ENCODE measurements at places on chromosomes 12 and 14. TPM values are rescaled to one million over a fixed set of nuclear protein-coding genes. Genes with fewer than 3 reads are reported as not detected.

DDX51 gene
- total RNA-seq: 9.4 TPM

DNA sequence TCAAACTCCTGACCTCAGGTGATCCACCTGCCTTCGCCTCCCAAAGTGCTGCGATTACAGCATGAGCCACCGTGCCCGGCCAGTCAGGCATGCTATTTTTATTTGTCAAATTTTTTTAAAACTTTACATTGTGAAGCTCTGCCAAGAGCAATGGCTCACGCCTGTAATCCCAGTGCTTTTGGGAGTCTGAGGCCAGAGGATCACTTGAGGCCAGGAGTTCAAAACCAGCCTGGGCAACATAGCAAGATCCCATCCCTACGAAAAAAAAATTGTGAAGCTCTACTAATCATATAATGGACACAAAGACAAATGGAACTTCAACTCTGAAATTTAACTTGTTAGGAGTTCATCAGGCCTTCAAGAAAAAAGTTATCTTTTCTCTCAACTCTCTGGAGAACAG, 1.9 kb downstream of the R3HDM2 start:
- H3K27ac ChIP-seq: no peak overlapping the region
- no peaks in the 10 kb centered on the region for H3K36me3 ChIP-seq
- no peak overlapping the region for H3K4me3 ChIP-seq
- H3K27me3 ChIP-seq: no peaks in the 10 kb centered on the region
- DNase-seq: no peak

DNA sequence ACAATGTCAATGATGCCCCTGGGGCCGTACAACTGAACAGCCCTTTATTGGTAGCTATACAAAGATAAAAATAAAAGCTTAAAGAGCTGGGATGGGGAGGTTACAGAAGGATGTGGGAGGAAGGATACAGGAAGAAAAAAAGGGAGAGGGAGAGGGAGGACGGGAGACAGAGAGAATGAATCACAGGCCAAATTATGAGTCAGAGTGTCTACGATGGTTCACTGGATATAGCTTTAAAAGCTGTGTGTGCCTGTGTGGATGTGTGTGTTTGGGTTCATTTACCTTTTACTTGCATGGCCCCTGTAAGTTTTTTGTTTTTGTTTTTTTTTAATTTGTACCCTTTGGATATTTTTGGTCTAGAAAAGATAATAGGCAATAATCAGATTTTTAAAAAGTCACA, 111.9 kb downstream of the CCDC60 start:
- H3K36me3 ChIP-seq: no peaks in the 10 kb centered on the region
- H3K27ac ChIP-seq: no peak overlapping the region
- no peaks in the 10 kb centered on the region for H3K4me1 ChIP-seq

DNA sequence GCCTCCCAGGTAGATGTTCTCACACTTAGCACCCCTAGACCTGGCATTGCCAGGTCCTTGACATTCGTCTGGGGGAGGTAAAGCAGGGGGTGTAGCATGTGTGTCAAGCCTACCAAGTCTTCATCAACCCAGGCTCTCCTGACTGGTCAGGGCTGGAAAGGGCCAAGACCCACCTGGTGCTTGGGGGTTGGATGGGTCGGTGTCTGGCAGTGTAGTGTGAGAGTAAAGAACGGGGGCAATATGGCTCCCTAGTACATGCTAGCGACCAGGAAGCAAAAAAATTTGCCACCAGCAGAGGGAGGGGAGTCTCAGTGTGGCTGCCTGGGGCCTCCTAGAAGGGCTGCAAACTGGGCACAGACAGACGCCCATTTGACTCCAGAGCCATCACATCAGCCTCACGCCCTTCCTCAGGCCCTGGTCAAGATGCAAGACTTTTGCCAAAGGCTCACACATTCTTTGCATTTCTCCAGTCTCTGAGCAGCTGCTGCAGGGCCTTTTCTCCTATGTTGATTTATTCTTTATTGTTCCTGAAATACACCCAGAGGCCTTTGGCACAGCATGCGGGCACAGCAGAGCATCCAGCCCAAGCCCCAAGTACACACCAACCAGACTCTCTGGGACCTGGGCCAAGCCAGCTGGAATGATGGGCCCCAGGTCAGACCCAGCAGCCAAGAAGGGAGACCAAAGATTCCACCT, 38.3 kb upstream of the PNMA1 start:
- no peaks in the 10 kb centered on the region for H3K27me3 ChIP-seq
- no peaks in the 10 kb centered on the region for H3K36me3 ChIP-seq

- no peak overlapping the region for H3K4me3 ChIP-seq
- no peaks in the 10 kb centered on the region for H3K4me1 ChIP-seq
- H3K27ac ChIP-seq: no peak overlapping the region
- H3K36me3 ChIP-seq: no peaks in the 10 kb centered on the region
- H3K27me3 ChIP-seq: no peaks in the 10 kb centered on the region
Observed at GRCh38 chr12:80033448-80033847, 65.9 kb upstream of the OTOGL start.

DNA sequence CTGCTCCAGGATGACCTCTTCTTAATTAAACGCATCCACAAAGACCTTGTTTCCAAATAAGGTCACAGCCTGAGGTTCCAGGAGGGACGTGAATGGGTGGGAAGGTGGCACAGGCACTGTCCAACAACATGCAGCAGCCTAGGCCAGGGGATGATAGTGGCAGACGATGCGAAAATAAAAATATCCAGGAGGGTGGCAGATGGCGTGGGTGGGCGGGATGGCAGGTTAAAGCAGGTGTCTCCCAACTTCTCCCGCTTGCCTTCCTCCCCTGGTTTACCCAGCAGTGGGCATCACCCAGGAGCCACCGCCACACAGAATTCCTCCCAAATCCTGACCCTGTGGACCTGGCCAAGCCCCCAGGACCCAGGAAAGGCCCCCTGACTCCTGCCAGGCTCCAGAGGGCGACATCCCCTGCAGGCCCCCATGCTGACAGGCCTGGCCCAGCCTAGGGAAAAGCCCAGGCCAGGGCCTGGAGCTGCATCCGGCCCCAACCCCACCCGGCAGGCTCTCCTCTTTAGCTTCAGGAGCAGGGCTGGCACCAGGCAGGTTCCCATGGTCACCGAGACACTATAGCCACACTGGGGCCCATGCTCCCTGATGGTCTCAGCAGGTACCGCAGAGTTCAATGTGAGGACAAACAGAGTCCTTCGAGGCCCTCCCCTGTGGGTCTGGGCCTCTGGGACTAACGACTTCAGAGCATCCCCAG, 9.7 kb downstream of the NCOR2 start:
- H3K27me3 ChIP-seq: no peaks in the 10 kb centered on the region
- DNase-seq: no peak
- H3K4me3 ChIP-seq: no peak overlapping the region
- no peak overlapping the region for H3K27ac ChIP-seq

AQP2 gene
- total RNA-seq: not detected

- DNase-seq: no peak
- no peaks in the 10 kb centered on the region for H3K27me3 ChIP-seq
- no peak overlapping the region for H3K27ac ChIP-seq
Observed at GRCh38 chr14:37573356-37573755, 21.7 kb downstream of the FOXA1 start.

GPR135 gene
- total RNA-seq: 0.61 TPM

SDSL gene
- total RNA-seq: 14.2 TPM

DNA sequence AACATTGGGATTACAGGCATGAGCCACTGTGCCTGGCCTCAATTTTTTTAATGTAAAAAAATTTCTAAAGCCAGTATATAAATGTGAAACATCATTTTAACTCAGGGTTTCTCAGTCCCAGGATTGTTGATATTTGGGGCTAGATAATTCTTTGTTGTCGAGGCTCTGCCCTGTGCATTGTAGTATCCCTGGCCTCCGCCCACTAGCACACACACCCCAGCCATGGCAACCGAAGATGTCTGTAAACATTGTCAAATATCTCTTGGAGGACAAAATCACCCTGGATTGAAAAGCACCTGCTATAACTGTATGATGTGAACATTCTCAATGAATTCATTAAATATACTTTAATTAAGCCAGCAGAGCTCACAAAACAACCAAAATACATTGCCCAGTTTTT, 8.4 kb upstream of the CIT start:
- H3K36me3 ChIP-seq: no peaks in the 10 kb centered on the region
- no peak overlapping the region for H3K27ac ChIP-seq
- H3K4me1 ChIP-seq: no peaks in the 10 kb centered on the region
- H3K27me3 ChIP-seq: no peaks in the 10 kb centered on the region
- H3K4me3 ChIP-seq: no peak overlapping the region

DNA sequence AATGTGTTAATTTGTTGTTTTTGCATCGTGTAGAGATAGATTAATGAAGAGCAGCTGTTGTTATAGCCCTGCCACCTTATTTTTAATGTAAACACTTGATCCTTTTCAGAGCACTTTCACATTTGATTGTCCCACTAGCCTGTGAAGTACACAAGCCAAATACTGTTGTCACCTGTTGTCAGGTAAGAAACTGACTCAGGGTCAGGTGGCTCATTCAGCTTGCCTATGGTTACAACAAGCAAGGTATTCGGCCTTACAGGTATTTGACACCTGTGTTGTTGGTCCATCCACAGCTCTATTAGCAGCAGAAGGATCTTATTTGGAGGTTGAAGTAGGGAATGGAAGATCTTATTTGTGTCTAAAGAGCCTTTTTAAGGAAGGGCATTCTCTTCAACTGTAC, 108.9 kb downstream of the GPR135 start:
- peaks cover 13% of the 10 kb centered on the region for H3K4me1 ChIP-seq
- H3K4me3 ChIP-seq: no peak overlapping the region
- no peak overlapping the region for H3K27ac ChIP-seq

All from colonic mucosa (tissue), 4 donors.